ENCODE measurements at places on chromosomes 7 and 10.

GRCh38 chr7:37598824-37599223 lies 84.7 kb upstream of the GPR141 start:
- DNase-seq: no peak

DNA sequence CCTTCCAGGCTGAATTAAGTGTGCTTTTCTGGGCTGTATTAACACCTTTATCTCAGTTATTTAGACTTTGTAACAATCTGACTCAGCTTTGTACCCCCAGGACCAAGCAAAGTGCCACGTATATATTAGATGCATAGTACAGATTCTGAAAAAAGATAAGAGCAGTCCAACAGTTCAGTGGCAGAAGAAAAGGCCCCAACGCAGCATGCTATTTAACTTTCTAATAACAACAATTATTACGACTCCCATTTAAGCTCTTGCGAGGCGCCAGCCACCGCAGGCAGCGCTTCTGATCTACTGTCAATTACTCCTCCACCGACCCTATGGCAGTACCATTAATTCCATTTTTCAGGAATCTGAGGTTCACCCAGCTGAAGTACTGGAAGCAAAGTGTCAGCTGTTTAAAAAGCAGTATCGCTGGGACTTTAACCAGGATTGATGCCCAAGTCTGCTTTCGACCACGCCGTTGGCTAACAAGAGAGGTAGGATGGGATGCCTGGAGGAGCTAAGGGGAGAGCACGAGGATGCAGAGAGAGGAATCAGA lies 638 bp downstream of the LIPA start:
- DNase-seq: no peak

GRCh38 chr7:3682028-3682710 lies 381.1 kb downstream of the SDK1 start:
- DNase-seq: peak; percentile 6

GRCh38 chr10:59829601-59830000 lies 76.3 kb upstream of the MRLN start:
- DNase-seq: no peak

- DNase-seq: no peak
Observed at GRCh38 chr7:131927770-131928423, 371.5 kb upstream of the PODXL start.

- DNase-seq: no peak
Observed at GRCh38 chr10:128001849-128002248, 94.9 kb downstream of the PTPRE start.

DNA sequence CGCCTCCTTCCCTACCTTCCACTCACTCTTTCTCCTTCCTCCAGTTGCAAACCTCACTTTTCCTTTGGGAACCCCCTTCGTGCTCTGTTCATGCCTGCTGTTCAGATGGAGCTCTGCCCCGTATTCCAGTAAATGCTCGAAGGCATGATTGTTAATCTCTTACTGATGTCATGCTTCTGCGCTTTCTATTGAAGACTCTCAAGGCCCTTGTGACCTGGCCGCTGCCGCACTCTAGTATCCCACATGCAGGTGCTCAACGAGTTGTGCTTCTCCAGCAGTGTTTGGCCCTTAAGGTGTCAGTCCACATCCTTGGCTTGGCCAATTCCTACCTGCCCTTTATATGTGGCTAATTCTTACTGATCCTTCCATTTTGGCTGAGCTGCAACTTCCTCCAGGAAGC lies 158.6 kb downstream of the ADAM12 start:
- DNase-seq: no peak

GRCh38 chr10:116848944-116849247 lies 403 bp upstream of the ENO4 start:
- no peak for DNase-seq

- no peak for DNase-seq
Observed at GRCh38 chr10:97850446-97850845, 803 bp downstream of the GOLGA7B start.

GRCh38 chr7:155869784-155870076 lies 57.5 kb upstream of the SHH start:
- DNase-seq: no peak

DNA sequence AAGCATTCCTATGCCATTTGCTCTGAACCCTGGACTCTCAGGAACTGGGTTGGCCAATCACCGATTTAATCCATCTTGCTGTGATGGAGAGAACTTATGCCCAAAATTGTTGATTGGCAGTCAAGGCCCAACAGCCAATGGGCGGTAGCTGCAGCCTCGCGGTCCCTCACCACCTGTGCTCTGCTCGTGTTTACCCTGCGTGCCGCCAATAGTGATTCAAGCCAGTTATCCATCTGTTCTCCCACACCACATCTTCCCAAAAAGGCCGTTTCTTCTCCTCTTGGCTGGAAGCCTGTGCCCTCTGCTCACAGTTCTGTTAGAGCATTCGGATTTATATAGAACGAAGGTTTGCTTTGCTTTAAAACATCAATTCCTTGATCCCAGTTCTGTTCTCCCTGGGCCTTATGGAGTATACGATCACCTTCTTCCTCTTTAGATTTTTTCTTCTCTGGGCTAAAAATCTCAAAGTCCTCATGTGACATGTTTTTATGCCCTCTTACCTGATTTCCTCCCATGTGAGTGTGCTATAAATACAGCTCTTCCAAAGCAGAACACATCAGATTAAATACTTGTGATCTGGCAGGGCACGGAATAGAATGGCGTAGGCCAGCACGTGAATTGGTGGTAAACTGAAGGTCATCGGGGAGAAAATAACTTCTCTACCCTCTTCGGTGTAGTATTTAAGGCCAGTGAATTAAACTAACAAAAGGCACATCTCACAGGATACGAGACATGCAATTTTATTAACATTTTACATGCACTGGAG lies 212.8 kb downstream of the NSUN6 start:
- no peak for DNase-seq

DNA sequence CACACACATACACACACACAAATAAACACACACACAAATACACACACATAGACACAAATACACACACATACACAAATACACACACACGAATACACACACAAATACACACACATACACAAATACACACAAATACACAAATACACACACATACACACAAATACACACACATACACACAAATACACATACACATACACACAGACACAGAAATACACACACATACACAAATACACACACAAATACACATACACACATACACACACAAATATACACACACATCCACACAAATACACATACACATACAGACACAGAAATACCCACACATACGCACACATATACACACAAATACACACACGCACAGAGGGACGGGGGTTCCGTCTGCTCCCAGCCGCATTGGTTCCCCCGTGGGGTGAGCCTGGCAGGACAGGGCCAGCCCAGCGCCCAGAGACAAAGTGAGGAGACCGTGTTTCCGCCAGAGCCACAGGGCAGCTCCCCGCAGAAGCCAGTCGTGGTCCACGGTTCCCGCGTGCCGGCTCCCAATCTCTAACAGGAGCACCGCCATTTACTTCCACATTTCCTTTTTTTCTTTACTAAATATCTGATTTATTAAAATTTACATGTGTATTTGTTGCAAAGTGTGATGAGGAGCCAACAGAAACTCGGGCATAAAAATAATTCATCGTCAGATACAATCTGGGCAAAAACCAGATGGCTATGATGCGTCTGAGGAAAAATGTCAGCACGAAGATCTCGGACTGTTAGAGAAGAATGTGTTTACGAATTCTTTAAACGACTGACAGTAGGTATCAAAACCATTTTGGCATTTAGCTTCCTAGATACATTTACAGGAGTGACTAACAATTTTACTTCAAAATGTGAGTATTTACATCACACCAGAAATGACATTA lies 3.1 kb upstream of the KNDC1 start:
- no peak for DNase-seq

GRCh38 chr7:1460821-1461645 lies 1.8 kb upstream of the MICALL2 start:
- DNase-seq: peak; percentile 45

- no peak for DNase-seq
Observed at GRCh38 chr7:108099713-108100112, 30.4 kb downstream of the LAMB4 start.

- no peak for DNase-seq
Observed at GRCh38 chr7:130919316-130920103, 185.5 kb upstream of the KLF14 start.

GRCh38 chr10:102710609-102711008 lies 3.6 kb downstream of the ARL3 start:
- no peak for DNase-seq

DNA sequence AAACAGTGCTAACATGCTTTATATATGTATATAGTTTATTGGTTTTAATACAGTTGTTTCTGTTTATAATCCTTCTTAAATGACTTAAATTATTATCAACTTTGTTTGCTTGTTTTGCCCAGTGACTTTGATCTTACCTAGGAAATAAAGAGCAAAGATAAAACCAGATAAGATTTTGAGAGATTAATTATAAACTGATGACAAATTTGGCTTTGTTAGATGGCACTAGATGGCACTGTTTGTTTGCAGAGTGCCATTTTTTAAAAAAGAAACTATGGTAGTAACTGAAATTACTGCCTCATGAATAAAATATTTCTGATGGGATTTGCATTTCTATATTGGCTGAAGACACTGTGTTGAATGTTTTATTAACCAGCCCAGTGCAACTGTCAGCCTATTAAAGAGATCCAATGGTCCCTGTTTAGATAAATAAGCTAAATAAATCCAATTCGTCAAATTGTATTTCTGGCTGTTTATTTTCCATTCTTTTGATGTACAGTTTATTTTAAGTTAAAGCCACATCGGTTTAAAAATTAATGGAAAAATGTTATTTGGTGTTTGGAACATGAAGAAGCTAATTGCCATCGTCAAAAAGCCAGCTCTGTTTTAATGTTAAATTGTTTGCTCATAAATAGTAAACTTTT lies 28.7 kb downstream of the VTI1A start:
- DNase-seq: peak; percentile 7

DNA sequence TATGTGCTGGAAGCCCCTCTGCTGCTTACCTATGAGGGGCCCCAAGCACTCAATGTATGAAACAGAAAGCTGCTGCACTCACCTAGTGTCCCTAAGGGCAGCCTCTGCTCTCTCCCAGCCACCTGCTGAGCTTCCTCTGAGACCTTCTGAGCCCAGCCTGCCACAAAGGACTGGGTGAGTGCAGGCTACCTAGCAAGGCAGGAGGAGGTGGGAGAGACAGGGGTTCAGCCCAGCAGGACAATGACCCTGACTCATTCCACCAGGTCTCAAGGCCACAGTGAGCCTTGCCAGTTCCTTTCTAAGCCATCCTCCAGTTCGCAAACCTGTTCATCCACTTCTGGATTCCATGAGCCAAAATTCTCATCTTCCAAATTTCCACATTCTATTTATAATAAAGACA lies 16.3 kb downstream of the VOPP1 start:
- no peak for DNase-seq

DNA sequence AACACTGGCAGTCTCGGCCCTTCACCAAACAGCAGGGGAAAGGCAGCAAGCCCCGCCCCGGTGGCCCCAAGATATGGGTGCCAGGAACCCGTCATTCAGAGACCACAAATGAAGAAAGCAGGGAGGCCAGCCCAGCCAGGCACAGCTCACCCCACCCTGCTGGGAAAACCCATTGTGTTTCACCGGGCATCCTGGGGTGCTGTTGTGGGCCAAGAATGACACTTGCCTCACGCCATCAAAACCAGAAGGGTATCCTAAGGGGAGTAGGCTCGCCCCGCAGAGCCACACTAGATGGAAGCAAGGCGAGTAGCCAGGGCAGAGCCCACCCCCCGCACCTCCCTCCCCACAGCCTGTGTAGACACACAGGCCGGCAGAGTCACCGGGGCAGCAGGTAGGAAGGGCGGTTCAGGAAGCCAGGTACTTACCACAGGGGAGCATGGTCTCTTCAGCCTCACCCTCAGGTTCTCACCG lies 72.5 kb upstream of the KCNMA1 start:
- DNase-seq: no peak

- no peak for DNase-seq
Observed at GRCh38 chr7:508461-509170, 11.0 kb downstream of the PDGFA start.

GRCh38 chr10:17659365-17659764 lies 15.4 kb downstream of the STAM start:
- DNase-seq: no peak

- peak; percentile 43 for DNase-seq
Observed at GRCh38 chr10:118045837-118046394, 825 bp downstream of the RAB11FIP2 start.

- DNase-seq: no peak
Observed at GRCh38 chr7:17056491-17057142, 174.8 kb upstream of the AGR3 start.

GRCh38 chr10:132709471-132709951 lies 76.4 kb downstream of the NKX6-2 start:
- DNase-seq: no peak

DNA sequence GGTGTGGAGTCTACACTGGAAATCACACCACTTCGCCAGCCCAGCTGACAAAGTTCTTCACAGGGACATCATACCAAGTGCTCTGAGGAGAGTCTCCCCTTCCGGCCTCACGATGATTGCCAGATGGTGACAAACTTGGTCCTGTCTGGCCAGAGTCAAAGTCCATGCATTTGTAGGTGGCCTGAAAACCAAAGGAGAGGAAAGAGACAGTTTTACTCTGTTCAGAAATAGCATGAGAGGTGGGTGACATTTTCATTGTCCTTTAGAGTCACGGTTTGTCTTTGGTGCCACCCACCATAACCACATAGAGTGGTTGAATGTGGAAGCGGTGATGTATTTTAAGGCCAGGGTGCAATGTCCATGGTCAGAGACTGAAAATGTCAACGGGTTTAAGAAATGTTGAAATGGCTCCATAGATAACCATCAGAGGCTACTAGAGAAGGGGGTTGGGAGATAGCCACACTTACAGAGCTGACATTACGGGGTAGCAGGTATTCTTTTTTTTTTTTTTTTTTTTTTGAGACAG lies 33.0 kb downstream of the BTBD16 start:
- no peak for DNase-seq

DNA sequence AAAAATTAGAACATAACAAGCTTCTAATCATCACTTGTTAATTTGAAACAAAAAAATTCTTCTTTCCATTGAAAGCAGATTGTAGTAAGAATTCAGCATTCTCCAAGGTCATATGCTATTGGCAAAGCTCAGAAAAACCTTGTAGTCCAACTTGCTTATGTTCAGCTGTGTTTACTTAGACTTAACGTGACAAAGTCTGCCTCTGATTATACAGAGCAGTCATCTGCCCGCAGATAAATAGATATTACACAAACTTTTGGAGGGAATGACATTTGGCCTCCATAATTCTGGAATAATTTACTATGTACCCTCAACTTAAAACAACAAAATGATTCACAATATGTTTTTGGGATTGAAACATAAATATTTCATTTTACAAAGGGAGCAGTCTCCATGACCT lies 45.8 kb downstream of the MKX start:
- DNase-seq: no peak

- no peak for DNase-seq
Observed at GRCh38 chr7:132545756-132546155, 30.5 kb downstream of the PLXNA4 start.

Measured in hindlimb muscle (tissue), 1 donor.